ENCODE measurements at places on chromosomes 12 and 14.

- DNase-seq: no peak
Observed at GRCh38 chr14:91947475-91948184, at the start of gene FBLN5. Gene FBLN5, minus strand, starts transcription at chr14:91947694. Its CDS starts 465 bp downstream, at chr14:91947229.

- DNase-seq: no peak
Observed at GRCh38 chr12:92036771-92037453, 108.7 kb downstream of the BTG1 start.

DNA sequence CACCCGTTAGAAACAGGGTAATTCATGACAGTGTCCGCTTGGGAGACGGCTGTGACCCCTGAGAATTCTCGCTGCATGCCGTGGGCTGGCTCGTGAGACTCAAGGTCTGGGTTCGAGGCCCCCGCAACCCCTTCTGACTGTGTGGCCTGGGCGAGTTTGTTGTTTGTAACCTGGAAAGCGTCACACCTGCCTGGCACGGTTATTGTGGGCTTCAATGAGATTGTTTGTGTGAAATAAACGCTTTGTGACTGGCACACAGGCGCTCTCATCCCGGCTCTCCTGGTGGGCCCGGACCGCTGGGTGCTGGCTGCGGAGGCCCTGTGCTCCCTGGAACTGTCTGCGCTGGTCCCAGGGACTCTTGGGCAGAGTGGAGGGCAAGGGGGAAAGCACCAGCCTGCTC lies 33.9 kb downstream of the MEG3 start:
- DNase-seq: no peak

DNA sequence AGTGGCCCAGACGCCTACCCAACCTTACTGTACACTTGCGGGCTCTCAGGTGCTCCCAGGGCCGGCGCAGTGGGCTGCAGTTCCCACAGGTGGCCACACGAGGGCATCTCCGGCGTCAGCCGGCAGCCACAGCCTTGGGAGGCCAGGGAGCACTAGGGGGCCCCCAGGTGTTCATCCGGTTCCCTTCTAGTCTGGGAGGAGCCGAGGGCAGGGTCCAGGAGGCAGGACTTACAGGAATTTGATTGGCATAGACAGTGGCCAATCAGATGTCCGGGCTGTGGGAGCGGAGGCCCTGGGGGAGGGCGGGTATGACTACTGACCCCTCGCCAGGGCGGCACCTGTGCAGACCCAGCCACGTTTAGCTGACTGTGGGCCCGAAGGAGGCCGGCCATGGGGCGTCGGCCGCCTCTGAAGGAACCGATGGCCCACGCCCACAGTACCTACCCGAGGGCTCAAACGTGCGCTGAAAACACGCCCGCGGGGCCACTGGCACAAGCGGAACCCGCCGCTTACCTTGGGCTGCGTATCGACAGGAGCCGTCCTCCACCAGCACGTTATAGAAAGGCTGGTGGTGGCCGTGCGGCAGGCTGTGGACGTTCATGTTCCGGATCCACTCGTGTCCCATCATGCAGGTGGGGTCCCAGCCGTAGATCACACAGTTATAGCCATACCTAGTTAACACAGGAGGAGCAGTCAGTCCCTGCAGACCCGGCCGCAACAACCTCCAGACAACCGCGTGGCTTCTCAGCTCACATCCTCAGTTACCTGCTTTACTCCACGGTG lies 34.8 kb downstream of the FBXO21 start:
- DNase-seq: peak; percentile 29

- DNase-seq: no peak
Observed at GRCh38 chr14:69673104-69673503, 61.7 kb downstream of the SUSD6 start.

DNA sequence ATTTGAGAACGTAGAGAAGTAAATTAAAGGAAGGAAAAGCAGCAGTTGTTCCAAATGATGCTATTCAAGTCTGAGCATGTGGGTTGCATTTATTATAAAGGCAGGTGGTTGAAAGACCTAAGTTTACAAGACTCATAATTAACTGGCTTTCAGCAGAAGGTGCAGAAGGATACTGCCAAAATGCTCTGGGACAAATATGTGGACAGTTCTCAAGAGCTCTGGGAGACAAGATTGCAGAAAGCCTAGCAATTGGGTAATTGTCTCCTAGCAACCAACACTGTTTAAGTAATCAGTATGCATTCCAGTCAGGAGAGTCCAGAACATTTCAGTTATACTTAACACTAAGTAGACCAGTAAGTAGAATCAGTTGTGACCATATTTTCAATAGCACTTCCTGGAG lies 131.5 kb downstream of the GPR135 start:
- no peak for DNase-seq

- DNase-seq: no peak
Observed at GRCh38 chr12:8841778-8842177, 19.4 kb downstream of the A2ML1 start.

GRCh38 chr12:130266751-130267150 lies 70.9 kb upstream of the PIWIL1 start:
- DNase-seq: no peak

- no peak for DNase-seq
Observed at GRCh38 chr12:100555722-100556121, 17.8 kb upstream of the GAS2L3 start.

- no peak for DNase-seq
Observed at GRCh38 chr12:97464385-97465321, 2.0 kb downstream of the RMST start.

DNA sequence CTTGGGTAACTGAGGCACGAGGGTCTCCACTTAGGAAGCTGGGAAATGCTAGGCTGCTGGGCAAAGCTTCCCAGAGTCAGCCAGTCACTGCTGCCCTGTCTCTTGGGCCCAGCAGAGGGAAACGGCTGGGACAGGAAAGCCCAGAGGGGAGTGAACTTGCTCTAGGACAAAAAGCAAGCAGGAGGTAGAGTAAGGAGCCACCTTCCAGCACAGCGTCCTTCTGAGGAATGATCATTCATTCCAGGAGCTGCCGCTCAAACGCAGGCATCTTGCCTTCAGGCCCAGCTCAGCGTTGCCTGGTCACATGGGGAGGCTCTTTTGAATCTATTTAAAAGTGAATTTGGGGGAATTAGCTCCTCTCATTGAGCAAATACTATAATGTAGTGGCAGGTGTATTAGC lies 118.6 kb downstream of the CRACR2A start:
- DNase-seq: no peak

DNA sequence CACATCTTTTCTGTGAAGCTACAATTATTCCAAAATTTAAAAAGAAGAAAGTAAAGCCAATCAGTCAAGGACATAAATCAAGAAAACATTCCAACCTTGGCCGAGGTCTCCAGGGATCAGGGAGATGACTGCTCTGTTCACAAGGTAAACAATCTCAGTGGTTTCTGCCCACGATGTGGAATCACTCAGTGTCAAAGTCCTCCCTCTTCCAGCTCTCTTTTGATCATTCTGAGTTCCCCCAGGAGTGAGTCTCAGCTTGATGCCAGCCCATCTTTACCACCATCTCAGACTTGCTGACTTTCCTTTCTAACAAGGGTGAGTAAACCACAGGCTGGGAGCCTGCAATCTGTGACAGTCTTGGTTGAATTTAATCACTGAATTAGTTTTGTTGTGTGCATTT lies 4.8 kb upstream of the SERPINA9 start:
- no peak for DNase-seq

GRCh38 chr12:62069976-62070375 lies 190.2 kb upstream of the USP15 start:
- no peak for DNase-seq

DNA sequence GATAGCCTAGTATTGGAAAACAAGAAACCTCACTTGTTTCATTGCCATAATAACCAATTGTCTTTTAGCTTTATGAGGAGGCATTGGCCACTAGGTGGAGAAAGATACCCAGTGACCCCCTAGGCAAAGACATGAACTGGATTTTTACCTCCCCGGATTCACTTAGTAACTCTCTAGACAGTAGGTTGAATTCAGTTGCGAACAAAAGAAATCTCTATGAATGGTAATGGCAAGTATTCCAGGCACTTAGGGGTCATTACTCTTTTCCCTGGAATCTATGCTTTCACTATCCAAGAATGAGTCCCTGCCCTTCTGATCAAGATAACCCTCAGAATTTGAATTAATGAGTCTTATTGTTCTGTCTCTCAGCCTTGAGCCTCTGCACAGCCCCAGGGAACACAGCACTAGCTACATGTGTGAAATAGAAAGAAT lies 29.5 kb upstream of the RHOJ start:
- DNase-seq: no peak

DNA sequence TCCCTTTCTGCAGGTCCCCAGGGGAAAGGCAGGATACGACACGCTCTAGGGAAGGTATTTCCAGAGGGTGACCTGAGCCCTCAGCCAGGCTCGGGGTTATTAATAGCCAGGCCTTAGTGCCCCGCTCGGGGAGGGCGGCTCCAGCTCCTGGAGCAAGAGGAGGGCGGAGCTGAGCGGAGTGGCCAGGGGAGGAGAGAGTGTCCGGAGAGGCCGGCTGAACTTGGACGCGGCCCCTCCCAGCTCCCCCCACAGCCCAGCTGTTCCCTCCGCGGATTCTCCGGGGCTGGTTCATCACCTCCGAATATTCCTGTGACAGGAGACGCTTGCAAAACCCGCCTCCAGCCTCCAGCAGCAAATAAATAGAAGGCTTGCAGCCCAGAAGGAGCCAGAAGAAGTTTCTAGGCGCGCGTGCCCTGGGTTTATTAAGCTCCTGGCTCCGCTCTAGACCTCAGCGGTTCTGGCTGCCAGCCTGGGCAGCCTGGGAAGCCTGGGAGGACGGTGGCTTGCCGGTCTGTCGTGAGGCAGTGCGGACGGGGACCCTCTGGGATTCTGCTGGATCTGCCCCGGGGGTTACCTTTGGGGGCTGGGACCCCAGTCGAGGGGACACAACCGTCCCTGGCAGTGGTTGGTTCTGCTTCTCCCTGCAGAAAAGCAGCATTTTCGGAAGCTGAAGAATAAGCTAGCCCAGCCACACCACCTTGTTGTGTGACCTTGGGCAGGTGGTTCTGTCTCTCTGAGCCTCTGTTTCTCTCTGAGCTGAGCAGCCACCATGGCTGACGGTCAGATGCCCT lies at the start of gene HSPB8:
Gene HSPB8, plus strand, starts transcription at position 388 of the 791 bp plus-strand sequence. Its CDS starts 382 bp downstream, at position 770.
- peak; percentile 23 for DNase-seq

- no peak for DNase-seq
Observed at GRCh38 chr12:57229046-57229633, 371 bp upstream of the SHMT2 start.

DNA sequence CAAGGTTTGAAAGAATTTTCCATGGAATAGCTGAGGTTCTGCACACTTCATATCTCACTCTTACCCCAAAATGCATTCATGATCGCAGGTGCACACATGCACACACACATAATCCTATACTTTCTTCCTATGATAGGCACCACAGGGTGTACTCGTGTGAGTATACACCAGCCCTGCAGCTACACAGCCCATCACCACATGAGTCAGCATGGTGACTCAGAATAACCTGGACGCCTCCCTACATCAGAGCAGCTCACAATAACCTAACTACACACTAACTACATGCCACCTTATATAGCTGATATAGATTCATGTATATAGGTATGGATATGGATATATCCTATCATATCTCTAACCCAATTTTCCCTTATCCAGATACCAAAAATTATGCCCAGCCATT lies 850.2 kb upstream of the TMEM132C start:
- DNase-seq: no peak

DNA sequence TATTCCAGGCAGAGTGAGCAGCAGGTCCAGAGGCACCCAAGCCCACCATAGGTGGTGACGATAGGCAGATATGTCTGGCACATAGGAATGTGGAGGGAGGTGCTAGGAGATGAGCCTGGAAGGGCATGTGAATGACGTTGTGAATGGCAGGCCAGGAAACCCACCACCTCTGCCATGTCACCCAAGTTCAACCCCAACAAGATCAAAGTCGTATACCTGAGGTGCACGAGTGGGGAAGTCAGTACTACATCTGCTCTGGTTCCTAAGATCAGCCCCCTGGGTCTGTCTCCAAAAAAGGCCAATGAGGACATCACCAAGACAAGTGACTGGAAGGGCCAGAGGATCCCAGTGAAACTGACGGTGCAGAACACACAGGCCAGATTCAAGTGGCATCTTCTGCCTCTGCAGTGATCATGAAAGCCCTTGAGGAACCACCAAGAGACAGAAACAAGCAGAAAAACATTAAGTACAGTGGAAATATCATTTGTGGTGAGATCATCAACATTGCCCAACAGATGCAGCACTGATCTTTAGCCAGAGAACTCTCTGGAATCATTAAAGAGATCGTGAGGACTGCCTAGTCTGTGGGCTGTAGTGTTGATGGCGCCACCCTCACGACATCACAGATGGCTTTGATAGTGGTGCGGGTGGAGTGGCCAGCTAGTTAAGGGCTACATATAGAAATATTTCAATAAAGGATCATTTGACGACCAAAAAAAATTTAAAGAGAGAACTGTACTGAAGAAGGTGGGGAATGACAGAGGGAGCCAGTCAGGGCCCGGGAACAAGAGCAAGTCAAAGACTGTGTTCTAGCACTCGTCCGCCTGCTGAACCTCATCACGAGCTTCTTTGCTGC lies 99.7 kb downstream of the ZFP36L1 start:
- no peak for DNase-seq

- DNase-seq: no peak
Observed at GRCh38 chr12:91377436-91377835, 194.8 kb upstream of the DCN start.

DNA sequence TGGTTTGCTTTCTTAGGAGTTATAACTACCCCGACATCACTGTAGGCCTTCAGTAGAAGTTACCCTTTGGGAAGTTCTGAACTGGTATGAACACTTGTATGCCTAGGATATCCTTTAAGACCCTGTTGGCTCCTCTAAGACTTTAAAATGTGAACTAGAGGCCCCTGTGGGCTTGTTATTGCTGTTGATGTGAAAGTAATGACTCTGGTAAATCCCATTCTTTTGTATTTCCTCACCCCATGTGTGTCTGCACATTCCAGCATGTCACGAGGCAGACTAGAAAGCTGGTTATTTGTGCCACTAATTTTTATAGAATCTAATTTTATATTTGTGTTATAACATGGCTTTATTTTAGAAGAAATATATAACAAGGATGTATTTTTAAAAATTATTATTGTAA lies 48.9 kb downstream of the SERPINA10 start:
- DNase-seq: no peak

- DNase-seq: no peak
Observed at GRCh38 chr12:4091016-4091743, 182.4 kb upstream of the CCND2 start.

- no peak for DNase-seq
Observed at GRCh38 chr14:61484826-61485584, 163.6 kb downstream of the PRKCH start.

DNA sequence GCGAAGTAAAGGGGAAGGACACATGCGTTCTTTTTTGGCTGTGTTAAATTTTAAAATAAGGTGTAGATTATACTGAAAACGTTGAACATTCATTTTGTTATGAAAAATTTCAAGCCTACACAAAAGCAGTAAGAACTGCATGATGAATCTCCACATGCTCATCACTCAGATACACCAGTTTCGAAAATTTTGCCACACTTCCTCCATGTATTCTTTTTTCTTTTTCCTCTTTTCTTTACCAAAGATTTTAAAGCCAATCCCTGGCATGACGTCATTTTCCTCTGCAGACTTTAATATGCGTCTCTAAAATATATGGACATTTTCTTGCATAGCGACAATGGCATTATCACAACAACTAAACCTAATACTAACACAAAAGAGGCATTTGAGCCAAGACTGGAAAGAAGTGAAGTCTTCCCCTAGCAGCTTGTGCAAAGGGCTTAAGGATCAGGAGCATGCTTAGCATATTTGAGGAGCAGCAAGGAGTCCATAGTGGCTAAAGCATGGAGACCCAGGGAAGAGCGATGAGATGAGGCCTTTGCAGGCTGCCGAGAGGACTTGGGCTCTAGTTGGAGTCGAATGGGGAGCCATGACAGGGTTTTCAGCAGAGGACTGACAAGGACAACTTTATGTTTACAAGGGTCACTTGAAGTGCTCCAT lies 111.9 kb downstream of the ERC1 start:
- DNase-seq: no peak
